ENCODE measurements at places on chromosomes 6 and 20.
A peak's percentile ranks its signal among the peaks of the same experiment; 100 is the strongest.

- peak overlapping the region; percentile 82 for H3K27ac ChIP-seq
- H3K4me3 ChIP-seq, result no peak overlapping the region
- H3K27me3 ChIP-seq, result no peaks in the 10 kb centered on the region
- H3K4me1 ChIP-seq, result peaks cover 20% of the 10 kb centered on the region
Observed at GRCh38 chr6:7267466-7268091, 45.4 kb downstream of the SSR1 start.

DNA sequence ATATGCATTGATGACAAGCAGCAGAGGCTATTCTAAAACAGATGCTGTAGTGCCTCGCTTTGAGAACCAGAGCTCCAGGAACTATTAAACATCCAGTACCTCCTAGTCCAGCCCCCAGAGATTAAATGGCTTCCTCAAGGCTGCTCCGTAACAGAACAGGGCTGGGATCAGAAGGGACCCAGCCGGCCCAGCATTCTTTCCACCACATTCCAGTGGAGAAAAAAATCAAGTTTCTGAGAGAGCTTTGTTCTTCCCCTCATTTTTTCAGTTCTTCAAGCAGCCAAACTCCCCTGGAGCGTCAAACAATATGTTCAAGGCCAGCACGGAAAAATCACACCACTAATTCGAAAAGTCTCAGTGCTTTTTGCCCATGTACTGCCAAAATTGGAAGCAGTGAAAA is 5.8 kb upstream of the STMND1 start:
- no peak overlapping the region for H3K4me3 ChIP-seq
- no peaks in the 10 kb centered on the region for H3K36me3 ChIP-seq
- peak overlapping the region; percentile 14 for H3K27ac ChIP-seq
- DNase-seq, result no peak
- no peaks in the 10 kb centered on the region for H3K27me3 ChIP-seq

DNA sequence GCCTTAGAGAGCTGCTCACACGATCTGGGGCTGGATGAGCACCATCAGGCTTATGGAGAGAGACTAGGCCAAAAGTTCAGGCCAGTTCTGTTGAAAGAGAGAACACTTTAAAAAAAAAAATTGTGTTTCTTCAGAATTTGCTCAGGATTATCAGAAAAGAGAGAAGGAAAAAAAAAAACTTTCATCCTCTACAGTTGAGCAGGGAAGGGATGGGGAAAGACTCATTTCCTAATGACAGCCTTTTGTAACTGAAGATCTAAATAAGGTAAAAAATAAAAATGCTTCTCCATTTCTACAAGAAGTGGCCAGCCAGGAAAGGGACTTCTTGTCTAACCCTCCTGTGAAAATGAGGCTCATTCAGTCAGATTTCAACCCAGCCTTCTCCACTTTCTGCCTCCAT is 134.8 kb downstream of the LY86 start:
- no peaks in the 10 kb centered on the region for H3K27me3 ChIP-seq
- H3K36me3 ChIP-seq, result no peaks in the 10 kb centered on the region
- no peak for DNase-seq
- H3K27ac ChIP-seq, result no peak overlapping the region
- no peak overlapping the region for H3K4me3 ChIP-seq

- peaks cover 3% of the 10 kb centered on the region for H3K4me1 ChIP-seq
- peaks cover 23% of the 10 kb centered on the region for H3K27me3 ChIP-seq
- peak; percentile 64 for DNase-seq
- no peak overlapping the region for H3K4me3 ChIP-seq
- H3K36me3 ChIP-seq, result no peaks in the 10 kb centered on the region
Observed at GRCh38 chr20:34983995-34984735, 28.5 kb downstream of the MYH7B start.

DNA sequence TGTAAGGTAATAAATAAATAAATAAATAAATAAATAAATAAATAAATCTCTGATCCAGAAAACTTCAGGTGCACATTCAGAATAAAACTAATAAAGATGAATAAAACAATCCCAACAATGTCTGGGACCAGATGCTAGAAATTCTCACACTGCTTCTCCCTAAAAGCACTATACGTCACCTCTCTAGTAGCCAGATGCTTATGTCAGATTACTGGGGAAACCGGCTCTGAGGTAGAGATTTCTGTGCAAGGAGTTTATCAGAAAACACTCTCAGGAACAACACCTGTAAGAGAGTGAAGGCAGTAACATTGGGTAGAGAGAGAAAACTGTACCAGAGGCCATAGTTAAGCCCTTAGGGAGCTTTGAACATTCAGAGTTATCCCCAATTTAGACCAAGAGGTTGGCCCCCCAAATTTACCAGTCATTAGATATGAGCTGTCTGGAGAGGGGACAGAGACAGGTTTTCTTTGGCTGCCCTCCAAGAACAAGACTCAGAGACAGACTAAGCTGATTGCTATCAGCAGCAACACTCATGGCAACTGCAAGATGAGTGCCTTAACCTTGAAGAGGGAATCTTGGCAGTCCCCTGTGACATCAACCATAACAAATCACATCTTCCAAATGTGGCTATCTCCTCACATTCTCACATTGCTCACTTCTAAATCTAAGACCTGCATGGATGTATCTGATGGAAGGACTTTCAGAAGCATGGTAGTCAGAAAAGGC is 151.2 kb upstream of the BMP5 start:
- H3K4me1 ChIP-seq, result peaks cover 43% of the 10 kb centered on the region
- H3K27me3 ChIP-seq, result no peaks in the 10 kb centered on the region
- peaks cover 1% of the 10 kb centered on the region for H3K36me3 ChIP-seq
- H3K4me3 ChIP-seq, result no peak overlapping the region

GRCh38 chr6:126148853-126149252 is 162.5 kb downstream of the TRMT11 start:
- no peak overlapping the region for H3K27ac ChIP-seq
- DNase-seq, result no peak
- no peak overlapping the region for H3K4me3 ChIP-seq
- H3K4me1 ChIP-seq, result no peaks in the 10 kb centered on the region
